ENCODE measurements at places on chromosomes 16 and 17.

GRCh38 chr16:29806099-29806579 is at the start of gene MAZ:
Gene MAZ, plus strand, starts transcription at chr16:29806529. Its CDS starts 173 bp downstream, at chr16:29806702.
- DNase-seq, result peak; percentile 96

- no peak for DNase-seq
Observed at GRCh38 chr16:84449156-84450140, 55.0 kb downstream of the MEAK7 start.

DNA sequence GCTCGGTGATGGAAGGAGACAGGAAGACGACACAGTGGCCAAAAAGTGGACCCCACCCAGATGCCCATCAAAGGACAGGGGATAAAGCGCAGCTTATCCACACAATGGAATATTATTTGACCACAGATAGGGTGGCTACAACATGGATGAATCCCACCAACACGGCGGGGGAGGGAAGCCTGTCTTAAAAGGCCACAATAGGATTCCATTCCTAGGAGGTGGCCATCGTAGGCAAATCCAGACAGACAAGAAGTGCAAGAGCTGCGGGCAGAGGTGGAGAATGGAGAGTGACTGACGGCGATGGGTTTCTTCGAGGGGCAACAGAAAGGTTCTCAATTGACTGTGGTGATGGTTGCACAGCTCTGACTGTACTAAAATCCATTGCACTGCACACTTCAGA is 16.0 kb downstream of the SLC38A8 start:
- DNase-seq, result no peak

GRCh38 chr17:79169366-79169765 is 94.7 kb downstream of the ENGASE start:
- no peak for DNase-seq

DNA sequence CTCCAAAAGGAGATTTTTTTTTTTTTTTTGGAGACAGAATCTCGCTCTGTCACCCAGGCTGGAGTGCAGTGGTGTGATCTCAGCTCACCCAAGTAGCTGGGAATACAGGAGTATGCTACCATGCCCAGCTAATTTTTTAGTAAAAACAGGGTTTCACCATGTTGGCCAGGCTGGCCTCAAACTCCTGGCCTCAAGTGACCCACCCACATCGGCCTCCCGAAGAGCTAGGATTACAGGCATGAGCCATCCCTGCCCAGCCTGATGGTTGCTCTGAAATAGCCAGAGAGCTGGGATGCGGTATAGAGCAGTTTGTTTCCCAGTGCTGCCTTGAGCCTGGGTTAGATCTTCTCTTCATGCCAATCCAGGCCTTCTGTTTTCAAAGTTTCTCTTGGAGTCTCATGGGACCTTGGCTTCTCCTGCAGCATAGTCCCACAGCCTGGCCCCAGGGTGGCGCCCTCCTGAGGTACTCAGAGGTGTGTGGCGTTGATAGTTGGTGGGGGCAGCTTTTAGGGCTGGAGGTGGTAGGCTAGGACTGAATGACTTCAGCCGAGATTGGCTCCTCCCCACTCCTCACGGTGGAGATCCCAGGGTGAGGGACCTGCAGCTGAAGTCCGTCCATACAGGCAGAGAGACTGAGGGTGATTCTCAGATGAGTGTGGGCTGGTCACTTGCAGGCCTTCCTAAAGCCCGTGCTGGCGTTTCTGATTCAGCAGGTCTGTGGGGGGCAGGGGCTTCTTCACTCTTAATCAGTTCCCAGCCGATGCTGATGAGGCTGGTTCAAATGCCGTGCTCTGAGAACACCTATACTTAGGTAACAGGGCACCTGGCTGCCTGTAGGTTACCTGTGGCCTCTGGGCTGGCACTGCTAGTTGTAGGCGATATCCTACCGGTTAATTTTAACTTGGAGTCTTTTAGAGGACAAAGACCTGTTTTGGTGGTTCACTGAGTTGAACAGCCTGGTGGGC is 52.0 kb downstream of the TNFRSF13B start:
- DNase-seq, result no peak

- DNase-seq, result no peak
Observed at GRCh38 chr17:382644-383533, 30.3 kb upstream of the RPH3AL start.

- DNase-seq, result peak; percentile 31
Observed at GRCh38 chr16:19114359-19115147, 789 bp downstream of the ITPRIPL2 start.

- peak; percentile 80 for DNase-seq
Observed at GRCh38 chr17:27760069-27760885, 40.1 kb downstream of the NOS2 start.

DNA sequence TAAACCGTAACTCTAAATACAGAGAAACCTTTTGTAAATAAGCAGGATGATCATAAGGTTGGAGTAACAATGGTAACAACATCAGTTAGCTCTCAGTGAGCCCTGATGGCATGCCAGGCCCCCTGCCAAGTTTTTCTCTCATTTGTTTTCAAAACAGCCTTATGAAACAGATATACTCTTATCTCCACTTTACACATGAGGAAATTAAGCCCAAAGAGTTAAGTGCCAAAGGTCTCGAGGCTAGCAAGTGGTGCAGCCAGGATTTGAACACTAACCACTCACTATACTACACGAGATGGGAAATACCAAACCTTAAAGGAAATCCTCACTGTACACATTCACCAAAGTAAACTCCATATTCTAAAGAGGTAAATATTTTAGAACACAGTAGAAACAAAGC is 15.0 kb downstream of the USP31 start:
- DNase-seq, result peak; percentile 88

- DNase-seq, result no peak
Observed at GRCh38 chr16:52363082-52363481, 183.9 kb downstream of the TOX3 start.

- no peak for DNase-seq
Observed at GRCh38 chr16:19177111-19177739, 9.2 kb downstream of the SYT17 start.

DNA sequence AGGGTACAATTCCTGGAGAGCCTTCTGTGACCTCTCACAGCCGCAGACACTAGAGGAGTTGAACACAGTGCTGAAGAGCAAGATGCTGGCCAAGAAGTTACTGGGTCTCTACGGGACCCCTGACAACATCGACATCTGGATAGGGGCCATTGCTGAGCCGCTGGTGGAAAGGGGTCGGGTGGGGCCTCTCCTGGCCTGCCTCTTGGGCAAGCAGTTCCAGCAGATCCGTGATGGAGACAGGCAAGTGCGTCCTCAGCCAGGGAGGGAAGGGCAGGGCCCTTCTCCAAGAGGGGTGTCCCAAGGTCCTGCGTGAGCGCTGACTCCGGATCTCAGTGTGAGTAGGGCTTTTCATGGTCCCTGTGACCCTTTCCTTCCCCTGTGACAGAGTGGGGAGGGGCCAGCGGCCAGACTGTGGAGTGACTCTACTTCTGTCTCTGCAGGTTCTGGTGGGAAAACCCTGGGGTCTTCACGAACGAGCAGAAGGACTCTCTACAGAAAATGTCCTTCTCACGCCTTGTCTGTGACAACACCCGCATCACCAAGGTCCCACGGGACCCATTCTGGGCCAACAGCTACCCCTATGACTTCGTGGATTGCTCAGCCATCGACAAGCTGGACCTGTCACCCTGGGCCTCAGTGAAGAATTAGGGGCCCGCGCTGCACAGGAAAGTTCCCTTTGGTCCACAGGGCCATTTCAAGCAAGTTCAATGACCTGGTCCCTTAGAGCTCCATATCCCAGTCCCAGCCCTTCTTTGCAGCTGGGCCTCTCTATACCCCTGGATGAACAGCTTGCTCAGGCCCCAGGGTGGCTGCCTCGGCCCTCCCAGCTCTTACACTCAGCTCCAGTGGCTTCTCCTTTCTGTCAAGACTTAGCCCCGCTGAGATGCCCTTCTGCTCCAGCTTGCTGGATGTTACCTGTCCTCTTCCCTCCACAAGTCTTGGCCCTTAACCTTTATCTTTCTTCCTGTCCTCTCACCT is 13.1 kb downstream of the MPO start:
- DNase-seq, result no peak

DNA sequence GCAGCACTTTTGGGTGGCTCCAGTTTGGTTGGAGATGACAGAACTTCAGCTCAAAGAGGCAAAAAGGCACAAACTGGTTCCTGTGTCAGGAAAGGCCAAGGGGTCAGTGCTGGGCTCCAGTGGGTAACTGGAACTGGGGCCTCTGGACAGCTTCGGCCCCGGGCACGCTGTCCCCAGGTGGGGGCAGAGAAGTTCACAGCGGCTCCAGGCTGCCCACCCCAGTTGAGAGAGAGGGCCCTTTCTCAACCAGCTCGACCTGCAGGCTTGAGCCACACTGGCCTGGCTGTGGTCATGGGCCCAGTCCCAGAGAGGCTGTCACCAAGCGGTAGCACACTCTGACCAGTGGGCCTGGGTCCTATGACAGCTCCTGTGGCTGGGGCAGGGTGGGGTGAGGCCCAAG is 24.5 kb downstream of the ADCY7 start:
- DNase-seq, result no peak

DNA sequence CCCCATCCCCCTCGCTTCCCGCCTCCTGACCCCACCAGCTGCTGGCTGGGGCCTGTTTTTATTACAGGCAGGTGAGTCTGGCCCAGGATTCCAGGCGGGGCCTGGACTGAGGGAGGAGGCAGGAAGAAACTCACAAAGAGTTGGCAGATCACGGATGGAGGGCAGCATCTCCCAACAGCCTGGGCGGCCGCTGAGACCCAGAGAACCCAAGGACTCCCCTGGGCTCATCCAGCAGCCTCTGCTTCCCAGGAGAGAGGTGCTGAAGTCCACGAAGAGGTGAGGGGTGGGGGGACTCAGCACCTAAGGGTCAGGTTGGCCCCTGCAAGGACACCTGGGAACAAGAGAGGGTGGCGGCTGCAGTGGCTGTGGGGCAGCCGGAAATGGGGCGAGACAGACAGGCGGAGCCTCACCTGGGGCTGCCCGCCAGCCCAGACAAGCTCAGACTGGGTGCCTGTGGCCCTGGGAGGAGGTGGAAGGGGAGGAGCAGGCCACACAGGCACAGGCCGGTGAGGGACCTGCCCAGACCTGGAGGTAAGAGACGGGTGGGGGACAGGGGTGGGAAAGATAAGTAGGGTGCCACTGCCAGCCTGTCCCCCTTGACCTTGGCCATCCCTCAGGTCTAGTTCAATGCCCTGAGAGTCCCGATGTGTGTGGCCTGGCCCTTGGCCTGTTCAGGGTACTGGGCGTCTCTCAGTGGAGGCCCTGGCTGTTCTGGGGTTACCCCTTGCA is 8.7 kb upstream of the ADGRG1 start:
- DNase-seq, result no peak

DNA sequence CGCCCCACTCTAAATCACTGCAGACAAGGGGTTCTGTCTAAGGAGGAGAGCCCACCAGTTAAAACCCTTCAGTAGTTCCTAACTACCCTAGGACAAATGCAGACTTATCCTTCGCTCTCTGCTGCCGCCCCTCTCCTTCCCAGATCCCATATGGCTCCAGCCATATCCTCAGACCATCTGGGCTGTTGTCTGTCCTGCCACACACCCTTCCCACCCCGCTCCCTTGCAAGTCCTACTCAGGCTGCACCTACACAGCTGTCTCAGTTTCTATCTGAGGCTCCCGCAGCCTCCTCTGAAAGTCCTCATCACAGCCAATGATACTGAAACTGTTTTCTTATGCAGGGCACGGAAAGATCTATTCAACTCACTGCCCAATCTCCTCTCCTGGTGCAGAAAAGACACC is 720 bp upstream of the BCKDK start:
- no peak for DNase-seq

DNA sequence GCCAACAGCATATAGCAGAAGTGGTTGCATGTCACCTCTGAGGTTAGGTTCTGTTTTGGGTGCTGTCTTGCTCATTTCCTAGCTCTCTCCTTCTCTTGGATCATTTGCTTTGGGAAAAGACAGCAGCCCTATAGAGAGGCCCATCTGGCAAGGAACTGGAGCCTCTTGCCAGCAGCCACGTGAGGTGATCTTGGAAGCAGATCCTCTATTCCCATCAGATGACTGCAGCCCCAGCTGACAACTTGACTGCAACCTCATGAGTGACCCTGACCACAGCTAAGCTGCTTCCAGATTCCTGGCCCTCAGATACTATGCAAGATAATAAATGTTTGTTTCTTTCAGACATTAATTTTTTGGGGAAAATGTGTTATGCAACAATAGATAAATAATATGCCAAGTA is 213.3 kb upstream of the HS3ST4 start:
- DNase-seq, result no peak

DNA sequence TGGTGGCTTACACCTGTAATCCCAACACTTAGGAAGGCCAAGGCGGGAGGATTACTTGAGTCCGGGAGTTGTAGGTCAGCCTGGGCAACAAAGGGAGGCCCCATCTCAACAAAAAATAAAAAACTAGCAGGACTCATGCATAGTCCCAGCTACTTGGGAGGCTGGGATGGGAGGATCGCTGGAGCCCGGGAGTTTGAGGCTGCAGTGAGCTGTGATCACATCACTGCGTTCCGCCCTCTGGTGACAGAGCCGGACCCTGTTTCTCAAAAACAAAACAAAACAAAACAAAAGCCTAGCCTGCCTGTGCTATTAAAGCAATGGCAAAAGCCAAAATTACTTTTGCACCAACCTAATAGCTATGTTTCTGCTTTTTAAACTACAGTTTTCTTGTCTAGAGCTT is 1.5 kb downstream of the FCSK start:
- peak; percentile 47 for DNase-seq

- DNase-seq, result no peak
Observed at GRCh38 chr17:77466140-77466539, 325.4 kb downstream of the SEC14L1 start.

All from erythroblast (primary cell).